Endodermal cell (in vitro differentiated cells): ENCODE measurements at places on chromosomes 7 and 10.

DNA sequence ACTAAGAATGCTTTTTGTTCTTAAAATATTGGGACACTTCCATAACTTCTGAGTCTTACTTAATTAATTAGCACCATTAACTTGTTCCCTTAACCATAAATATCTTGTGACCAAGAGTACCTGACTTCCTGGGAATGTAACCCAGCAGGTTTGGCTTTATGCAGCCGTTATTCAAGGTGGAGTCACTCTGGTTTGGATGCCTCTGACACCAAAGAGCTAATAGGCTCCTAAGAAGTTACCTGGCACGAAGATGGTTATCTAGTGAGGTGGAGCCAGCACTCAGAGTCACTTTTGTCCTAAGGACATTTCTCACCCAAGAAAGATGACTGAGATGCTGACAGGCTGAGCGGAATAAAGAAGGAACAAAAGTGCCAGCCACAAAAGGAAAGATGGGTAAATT is 172.3 kb downstream of the C1GALT1 start:
- peak; percentile 48 for DNase-seq

- no peak for DNase-seq
These were observed 665.6 kb downstream of the DNAJB9 start for GRCh38 chr7:109235316-109235715.

GRCh38 chr10:19848226-19848985 is 32.2 kb downstream of the PLXDC2 start:
- no peak for DNase-seq

GRCh38 chr7:4133491-4134044 is 548.5 kb upstream of the FOXK1 start:
- DNase-seq: no peak

GRCh38 chr10:118986815-118987790 is 42.4 kb upstream of the NANOS1 start:
- DNase-seq: no peak

GRCh38 chr7:32937344-32938174 is 19.7 kb upstream of the FKBP9 start:
- DNase-seq: no peak

GRCh38 chr10:27399871-27400270 is 104.2 kb upstream of the RAB18 start:
- no peak for DNase-seq

- peak; percentile 77 for DNase-seq
These were observed 36.3 kb downstream of the PLAC9 start for GRCh38 chr10:80168679-80169380.

DNA sequence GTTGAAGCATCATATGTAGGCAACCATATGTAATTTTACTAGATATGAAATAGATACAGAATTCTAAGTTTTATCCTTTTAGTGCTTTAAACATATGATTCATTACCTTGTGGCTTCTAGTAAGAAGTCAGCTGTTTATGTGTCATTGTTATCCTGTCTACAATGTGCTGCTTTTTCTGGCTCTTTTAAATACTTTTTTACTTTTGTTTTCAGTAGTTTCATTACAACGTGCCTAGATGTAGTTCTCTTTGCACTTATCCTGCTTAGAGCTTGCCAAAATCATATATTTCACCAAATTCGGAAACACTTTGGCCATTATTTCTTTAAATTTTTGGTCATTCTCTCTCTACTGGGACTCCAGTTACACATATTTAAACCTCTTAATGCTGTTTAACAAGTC is 26.4 kb downstream of the YAE1 start:
- DNase-seq: no peak

DNA sequence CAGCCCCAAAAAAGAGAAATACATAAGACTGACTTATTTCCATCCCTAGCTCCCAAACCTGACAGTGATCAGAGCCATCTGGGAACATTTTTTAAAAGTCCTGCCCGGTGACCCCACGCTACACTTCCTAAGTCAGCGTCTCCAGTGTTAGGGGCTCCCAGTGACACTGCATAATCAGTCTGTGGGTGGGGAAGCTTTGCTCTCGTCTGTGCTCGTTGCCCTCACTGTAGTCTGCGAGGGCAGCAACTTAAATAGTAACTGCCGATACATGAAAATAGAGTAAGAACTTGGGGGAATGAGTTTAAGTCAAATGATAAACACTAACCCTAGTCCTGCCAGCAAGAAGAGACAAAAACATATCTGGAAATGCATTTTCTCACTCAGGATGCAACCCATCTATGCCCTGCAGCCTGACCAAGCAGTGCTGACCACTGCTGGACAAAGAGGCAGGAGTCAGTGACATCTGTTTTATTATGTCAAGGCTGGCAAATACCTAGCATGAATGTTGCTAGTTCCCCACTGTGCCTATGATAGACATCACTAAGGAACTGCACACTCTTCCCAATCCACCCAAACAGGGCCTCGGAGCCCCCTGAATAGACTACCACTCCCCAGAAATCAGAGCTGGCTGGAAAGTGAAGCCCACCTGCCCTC is 18.7 kb downstream of the ERCC6 start:
- no peak for DNase-seq

DNA sequence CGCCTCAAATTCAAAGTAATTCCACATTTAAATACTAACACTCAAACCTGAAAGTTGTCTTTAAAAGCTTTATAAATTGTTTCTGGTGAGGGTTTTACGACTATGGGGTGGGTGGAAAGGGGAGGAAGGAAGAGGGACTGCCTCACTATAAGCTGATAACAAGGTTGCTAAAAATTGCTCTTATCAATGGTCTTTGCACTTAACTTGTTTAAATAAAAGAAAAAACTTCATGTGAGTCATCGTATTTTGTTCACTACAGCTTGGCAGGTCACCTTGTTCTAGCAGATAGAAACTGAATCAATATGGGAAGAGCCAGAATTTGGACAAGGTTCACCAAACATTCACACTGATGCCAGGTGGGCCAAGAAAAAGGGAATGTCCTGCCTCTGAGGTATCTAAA is 129.2 kb downstream of the TES start:
- no peak for DNase-seq

DNA sequence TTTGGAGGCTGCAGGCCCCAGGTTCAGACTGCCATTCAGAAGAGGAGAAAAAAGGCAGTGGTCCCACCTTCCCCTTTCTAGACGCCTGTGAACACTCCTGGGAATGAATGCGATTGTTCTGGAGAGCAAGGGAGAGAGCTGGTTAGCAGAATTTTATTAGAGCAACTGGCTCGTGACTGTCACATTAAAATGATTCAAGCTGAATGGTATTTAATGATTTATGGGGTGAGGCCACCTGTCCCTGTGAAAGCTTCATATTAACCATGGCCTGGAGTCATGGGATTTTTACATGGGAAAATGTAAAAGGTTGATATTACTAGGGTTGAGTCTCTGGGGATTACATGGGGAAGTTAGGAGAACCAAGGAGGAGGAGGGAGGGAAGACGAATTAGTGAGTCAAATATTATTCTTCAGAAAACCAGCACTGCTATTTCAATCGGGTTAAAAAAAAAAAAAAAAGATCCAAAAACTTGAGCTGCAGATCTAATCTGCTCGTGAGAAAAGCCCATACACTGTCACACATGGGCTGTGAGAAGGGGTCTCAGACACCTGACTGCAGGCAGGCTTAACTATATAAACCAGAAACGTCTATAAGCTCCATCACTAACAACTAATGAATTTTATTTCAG is 8.3 kb downstream of the CXCL12 start:
- DNase-seq: no peak

DNA sequence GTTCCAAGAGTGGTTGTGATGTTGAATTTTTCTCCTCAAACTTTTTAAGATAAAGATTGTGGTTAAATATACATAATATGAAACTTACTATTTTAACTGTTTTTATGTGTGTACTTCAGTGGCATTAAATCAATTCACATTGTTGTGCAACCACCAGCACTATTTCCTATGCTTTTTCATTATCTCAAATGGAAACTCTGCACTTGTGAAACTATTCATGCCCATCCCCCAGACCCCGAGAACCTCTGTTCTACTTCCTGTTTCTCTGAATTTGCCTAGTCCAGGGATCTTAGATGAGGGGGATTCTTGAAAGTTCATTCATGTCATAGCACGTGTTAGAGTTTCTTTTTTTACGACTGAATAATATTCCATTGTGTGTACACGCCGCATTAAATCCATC is 67.0 kb downstream of the WDR37 start:
- no peak for DNase-seq

DNA sequence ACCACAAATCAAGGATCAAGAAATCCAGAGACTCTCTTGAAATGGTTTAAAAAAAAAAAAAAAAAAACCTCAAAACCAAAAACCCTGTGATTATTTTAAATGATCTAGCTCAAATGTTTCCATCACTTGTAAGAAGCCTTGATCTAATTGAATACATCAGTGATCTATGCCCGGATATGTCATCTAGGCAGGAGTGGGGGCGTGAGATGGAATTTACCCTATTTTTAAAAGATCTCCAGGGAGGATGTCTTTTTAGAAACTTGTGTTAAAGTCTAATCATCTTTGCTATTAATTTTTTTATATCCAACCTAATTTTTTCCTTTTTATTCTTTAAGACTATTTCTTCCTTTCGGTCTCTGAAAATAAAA is 101.4 kb upstream of the PDLIM1 start:
- DNase-seq: no peak

GRCh38 chr10:129869596-129870473 is 94.2 kb downstream of the EBF3 start:
- DNase-seq: no peak

DNA sequence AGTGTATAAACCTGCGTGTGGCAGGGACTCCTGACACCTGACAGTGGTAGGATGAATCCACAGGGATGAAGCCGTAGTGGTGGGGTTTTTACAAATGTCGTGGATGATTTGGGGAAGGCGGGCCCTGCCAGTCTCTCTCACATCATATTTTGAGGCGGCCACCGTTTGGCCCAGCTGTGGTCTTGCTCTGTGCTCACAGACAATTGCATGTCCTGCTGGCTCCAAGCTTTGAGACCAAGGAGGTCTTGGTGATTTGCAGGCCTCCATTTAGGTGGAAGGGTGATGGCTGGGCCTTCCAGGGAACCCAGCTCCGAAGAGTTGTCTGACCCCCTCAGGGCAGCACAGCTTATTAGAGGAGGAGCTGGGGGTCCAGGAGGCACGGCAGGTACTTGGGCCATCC is 151.1 kb upstream of the SHH start:
- DNase-seq: peak; percentile 28

GRCh38 chr10:79220307-79220706 is 127.0 kb upstream of the PPIF start:
- no peak for DNase-seq

DNA sequence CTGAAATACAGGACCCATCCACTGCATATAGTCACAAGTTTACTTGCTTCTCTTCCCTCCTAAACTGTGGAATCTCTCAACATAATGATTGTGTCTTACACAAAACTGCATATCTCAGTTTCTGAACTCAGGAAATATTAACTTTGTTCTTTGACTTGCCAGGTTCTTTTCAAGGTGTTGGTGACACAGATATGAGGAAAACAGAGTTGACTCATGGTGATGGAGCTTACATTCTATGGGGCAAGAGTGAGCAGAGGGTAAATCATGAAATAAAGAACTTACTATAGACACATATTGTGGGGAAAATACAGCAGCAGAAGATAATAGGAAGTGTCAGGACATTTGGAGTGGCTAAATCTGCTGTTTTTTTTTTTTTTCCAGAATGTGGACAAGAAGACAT is 72.5 kb upstream of the IGFBP3 start:
- DNase-seq: no peak

- DNase-seq: no peak
These were observed 39.5 kb downstream of the RSU1 start for GRCh38 chr10:16777473-16778370.

DNA sequence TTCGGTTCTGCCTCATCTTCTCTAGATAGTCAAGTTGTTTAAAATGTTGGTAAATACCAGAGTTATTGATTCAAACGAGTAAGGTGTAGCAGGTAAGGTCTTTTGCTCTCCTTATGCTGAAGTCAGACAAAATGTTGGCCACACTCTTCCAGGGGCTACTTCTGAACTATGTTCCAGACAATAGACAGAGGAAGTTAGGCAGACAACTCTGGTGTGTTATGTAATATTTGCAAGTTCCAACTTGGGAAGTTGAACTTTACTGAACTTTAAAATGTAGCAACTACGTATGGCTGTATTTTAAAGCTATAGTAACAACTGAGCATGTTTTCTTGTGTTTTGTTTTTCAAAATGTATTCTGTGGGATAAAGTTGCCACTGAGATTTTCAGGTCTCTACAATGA is 125.7 kb upstream of the NEBL start:
- DNase-seq: no peak

- DNase-seq: no peak
These were observed 57.6 kb downstream of the LRGUK start for GRCh38 chr7:134184767-134185166.

- no peak for DNase-seq
These were observed 8.3 kb upstream of the SMKR1 start for GRCh38 chr7:129494041-129494440.

- no peak for DNase-seq
These were observed 825 bp downstream of the RAB11FIP2 start for GRCh38 chr10:118045837-118046394.

DNA sequence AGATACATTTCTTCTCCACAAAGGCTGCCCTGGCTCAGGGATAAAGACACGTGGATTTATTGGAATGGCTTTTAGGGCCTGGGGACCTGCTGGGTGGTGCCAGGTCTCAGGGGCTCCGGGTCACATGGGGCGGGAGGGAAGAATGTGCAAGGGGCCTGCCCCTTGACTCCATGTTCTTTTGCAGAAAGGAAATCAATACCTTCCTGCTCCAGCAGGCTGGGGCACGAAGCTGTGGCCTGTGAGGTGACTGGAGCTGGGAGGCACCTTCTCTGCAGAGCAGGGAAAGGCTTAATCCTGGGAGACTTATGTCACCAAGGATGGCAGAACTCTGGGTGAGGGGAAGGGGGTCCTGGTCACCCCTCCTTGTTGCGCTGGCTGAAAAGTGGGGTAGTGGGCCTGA is 42.3 kb upstream of the GNA12 start:
- DNase-seq: peak; percentile 59

DNA sequence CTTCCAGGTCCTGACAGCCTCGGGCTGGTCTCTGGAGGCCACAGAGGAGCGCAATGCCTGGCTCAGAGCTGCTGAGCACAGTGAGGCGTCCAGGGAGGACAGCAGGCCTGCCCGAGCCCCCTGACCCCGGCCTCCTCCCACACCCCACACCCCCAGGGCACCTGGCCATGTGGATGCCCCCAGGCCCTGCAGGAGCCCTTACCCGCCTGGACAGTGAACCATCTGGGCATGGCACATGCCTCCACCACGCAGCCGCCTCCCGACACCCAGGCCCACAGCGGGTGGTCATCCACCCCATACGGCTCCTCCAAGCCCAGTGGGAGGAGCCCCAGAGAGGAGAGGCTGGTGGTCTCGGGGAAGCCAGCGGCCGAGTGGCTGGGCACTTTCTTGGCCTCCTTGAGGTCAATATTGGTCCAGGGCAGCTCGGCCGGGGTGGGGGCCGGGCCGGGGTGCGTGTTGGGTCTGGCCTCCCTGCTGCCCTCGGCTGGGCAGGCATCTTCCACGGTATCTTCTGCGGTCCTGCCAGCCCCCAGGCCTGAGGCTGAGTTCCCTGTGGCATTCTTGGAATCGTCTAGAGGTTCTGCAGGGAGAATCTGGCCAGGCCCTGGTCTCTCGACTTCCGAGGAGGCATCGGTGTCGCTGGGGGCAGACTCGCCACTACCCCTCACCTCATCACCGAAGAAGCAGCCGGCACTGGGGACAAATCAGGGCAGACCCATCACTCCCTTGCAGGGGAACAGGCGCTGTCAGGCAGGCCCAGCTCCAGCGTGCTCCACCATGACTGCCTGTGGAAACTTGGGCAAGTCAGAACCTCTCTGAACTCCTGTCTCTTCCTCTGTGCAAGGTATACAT is 18.6 kb downstream of the TECPR1 start:
- no peak for DNase-seq
